ENCODE measurements at places on chromosomes 3 and 15.

- no peak for DNase-seq
These were observed 17.6 kb downstream of the RSRC1 start for GRCh38 chr3:158127250-158128219.

DNA sequence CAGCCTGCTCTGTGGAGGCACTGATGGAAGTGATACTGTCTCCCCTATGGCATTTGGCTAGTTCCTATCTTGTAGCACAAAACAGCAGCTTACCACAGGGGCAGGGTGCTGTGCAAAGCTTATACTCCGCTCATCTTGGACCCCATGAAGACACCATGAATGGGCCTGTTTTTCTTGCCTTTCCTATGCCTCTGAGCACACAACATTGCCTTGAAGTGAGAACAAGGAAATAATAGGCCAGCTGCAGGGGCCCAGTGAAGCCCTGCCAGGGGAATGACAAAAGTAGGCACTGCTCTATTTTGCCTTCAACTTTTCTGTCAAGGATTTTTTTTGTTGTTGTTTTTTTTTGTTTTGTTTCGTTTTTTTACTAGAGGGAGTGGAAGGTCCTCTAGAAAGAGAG, 110.3 kb downstream of the PDE8A start:
- no peak for DNase-seq

GRCh38 chr15:85742186-85742821, 52.4 kb downstream of the KLHL25 start:
- DNase-seq, result no peak

DNA sequence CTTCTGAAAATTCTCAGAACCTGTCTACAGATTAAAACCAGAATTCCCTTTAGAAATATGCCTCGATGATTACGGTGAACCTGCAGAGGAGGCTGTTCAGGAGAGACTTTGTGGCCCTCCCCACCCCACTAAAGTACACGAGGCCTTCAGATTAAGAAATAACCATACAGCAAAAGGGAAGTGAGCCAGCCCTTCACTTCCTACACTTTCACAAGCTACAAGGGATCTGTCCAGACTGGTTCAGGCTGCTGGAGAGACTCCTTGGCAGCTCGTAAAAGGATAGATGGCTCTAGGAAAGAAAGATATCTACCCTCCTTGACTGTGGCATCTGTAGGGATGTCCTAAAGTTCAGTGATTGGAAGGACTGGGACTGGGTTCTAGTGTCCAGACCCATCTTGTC, 102.6 kb downstream of the ALDH1A2 start:
- DNase-seq, result no peak

- no peak for DNase-seq
These were observed 88.7 kb upstream of the ADPGK start for GRCh38 chr15:72872066-72872845.

- no peak for DNase-seq
These were observed 3.2 kb downstream of the PODXL2 start for GRCh38 chr3:127632035-127632820.

- no peak for DNase-seq
These were observed 8.2 kb downstream of the DENND4A start for GRCh38 chr15:65783872-65784271.

- DNase-seq, result no peak
These were observed 6.6 kb downstream of the DPH3 start for GRCh38 chr3:16258177-16258576.

GRCh38 chr15:55846116-55846707, 103.3 kb upstream of the PRTG start:
- DNase-seq, result no peak

GRCh38 chr3:122102191-122102935, 47.2 kb downstream of the CD86 start:
- DNase-seq, result no peak

DNA sequence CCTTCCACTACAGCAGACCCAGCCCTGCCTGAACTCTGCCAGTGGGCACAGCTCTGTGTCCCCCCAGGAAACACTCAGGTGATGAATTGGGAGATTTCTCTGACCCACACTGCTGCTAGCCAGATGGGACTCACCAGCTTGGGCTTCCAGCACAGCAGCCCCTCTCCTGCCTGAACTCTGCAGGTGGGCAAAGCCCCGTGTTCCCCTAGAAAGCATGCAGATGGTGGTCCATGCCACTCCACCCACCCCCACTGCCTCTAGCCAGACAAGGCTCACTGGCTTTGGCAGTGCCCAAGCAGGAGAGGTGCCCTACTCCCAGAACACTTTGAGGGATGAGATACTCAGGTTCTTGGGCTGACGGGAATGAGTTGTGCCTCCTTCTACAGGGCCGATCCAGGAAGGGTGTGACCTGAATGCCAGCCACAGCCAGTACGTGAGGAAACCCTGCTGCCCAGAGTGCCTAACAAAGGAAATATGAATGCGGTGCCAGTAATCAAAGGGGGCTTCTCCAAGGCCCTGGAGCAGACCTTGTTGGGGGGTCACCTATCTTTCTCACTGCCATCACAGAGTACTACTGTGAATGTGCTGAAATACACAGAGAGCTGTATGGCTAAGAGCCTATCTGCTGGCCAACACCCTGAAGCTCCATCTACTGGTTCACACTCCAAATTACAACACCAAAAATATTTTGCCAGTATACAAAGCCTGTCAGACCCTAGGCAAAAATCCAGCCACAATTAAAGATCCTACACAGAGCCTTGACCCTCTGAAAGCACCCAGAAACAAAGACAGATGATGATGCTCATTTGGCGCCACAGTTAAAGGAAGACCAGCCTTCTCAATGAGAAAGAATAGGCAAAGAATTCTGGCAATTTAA, 61.9 kb downstream of the BTLA start:
- no peak for DNase-seq

DNA sequence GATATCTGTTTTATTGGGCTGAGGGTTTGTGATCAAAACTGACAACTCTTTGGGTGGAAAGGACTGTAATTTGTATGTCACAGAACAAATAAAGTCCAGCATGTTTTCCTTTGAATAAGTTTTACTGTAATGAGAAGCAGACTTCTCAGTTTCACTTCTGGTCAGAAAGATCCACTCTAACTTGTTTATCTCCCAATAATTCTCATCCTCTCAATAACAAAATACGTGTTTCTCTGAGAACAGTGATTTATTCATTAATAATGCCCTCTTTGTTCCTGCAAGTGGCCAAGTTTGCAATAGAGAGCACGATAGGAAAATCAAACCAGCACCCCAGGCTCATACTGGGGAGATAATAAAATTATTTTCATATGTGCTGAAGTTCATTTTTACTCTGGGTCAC, 190.6 kb downstream of the CNTN3 start:
- no peak for DNase-seq

DNA sequence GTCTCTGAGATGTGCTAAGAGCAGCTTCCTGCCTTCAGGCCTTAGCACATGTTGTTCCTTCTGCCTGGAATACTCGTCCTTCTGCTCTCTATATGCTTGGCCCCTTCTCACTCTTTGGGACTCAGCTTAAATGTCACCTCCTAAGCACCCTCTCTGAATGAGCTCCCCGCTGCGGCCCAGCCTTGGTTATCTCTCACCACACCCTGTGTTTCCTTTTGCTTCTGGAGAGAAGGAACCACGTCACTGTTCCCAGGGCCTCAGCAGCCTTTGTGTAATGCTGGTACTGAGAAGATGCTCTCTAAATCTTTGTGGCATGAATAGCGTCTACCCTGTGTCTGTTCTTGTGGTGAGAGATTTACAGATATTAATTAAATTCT, 2.2 kb downstream of the FAH start:
- no peak for DNase-seq

DNA sequence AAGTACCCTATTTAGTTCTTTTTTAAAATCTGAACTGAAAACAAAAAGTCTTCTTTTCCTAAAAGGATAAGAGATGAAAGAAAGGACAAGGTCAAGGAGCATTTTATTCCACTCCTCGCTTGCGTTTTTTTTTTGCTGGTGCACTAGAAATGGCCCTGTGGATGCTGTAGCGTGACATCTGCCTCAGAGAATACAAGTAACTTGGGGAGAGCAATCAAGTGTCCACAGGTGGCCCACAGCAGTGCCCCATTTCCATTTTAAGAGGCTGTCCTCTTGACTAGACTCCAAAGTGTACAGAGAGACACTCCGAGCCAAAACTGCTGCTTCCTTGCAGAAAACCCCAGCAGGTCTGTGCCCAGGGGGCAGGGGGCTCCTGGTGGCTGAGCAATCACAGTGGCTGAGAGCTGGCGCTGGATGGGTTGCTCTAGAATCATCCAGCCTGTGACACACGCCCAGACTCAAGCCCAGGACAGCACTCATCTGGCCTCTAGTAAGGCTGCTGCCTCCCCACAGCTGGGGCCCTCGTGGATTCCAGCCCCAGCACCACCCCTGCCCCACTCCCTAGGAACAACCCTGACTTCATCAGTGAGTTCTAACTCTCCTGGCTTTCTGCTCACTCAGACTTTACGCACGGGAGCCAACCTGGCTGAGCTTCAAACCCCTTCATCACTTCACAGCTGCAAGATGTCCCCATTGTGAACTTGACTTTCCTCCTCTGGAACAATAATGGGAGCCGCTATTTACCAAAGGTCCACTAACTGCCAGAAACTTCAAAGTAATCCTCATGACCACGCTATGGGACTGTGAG, 71.1 kb upstream of the SPATA12 start:
- DNase-seq, result no peak

DNA sequence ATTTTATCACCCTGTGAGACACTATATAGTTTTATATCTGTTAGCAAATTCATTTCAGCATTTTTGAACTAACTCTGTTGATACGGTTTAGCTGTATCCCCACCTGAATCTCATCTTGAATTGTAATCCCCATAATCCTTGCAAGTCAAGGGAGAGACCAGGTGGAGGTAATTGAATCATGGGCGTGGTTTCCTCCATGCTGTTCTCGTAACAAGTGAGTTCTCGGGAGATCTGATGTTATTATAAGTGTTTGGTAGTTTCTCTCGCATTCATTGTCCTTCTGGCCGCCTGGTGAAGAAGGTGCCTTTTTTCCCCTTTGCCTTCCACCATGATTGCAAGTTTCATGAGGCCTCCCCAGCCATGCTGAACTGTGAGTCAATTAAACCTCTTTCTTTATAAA, 53.2 kb upstream of the TMC3 start:
- DNase-seq, result no peak

GRCh38 chr3:134917631-134918030, 122.6 kb downstream of the EPHB1 start:
- no peak for DNase-seq

DNA sequence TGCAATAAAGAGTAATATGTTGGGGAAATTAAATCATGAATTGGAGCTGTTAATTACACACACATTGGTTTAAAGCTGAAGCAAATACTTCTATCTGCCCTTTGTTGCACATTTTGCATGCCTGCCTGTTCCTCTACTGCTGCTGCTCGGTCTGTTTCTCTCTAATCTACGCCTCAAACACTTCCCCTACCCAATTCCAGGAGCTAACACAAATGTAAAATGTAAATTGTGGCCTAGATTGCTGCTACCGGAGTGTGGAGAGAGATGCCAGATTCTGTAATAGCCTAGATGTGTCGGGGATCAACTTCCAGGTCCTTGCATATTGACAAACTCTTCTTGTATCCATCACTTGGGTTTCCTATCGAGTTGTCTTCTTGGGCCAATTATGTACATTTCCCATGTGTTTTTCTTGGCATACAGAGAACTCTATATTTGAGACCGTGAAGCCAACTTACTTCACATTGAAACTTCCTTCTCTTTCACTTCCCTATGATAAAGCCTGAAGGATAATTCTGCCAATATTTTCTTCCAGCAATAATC, 450.4 kb upstream of the NR2F2 start:
- DNase-seq, result no peak

DNA sequence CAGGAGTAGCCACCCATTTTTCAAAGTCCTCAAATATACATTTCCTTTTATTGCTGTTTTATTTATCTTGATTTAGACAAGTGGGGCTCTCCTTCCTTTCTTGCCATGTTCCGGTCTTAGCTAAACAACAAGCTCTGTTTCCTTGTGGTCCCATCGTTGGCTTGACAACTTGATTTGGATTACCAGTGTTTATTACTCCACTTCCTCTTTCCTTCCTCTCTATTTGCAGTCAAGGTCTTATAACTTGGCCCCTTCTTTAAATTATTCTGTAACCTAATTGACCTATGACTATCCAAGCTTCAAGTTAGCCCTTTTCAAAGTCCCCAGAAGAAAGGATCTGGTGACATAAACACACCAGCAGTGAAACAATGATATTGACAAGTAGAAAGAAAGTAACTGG, 130.6 kb upstream of the STT3B start:
- DNase-seq, result no peak

DNA sequence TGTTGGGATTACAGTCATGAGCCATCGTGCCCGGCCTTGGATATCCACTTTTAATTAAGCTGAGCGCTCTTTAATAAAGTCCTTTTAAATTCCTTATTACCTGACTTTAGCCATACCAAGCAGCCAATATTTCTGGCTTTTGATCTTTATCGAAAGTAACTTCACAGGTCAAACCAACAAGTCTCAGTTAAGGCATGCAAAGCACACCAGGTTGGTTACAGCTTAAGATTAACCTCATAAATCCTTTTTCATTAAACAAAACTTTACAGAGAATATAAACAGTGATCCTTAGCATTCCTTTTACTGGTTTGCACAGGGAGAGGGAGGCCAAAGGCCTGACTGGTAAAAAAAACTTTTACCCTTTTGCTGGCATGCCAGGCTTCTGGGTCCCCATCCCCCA, 17.7 kb downstream of the ZNF662 start:
- DNase-seq, result no peak

- DNase-seq, result no peak
These were observed 1030.0 kb downstream of the TBL1XR1 start for GRCh38 chr3:176167272-176167671.

GRCh38 chr3:52286777-52287110, 884 bp upstream of the GLYCTK start:
- no peak for DNase-seq

DNA sequence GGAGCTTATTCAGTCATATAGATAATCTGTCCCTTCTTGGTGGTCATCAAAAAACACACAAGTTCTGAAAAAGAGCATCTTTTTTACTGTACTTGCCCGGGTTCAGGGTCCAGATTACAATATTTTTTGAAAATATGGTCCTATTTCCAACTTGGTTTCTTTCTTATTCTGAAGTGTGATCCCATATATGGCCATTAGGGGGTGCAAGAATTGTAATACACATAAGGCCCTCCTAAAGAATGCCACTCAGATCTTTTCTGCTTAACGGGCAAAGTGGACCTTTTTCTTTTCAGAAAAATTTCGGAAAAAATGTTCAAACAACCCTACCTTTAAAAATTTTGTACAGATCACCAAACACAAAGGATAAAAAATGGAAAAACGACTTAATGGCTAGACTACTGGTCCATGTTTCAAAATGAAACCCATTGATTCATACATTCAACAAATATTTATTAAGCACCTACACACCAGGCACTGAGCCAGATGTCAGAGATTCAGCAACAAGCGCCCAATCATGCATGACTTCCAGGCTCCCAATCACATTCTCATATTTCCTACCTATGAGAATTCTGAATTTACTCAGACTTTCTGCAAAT, 102.0 kb upstream of the MYRIP start:
- no peak for DNase-seq
